T-helper 2 cell treated with Interferon-gamma antibody and Interleukin-4, amounts not matched to agents 5 μg/mL and 100 μg/mL, for 36 hours (primary cell): ENCODE measurements at places on chromosomes 1 and 21.
A peak's percentile ranks its signal among the peaks of the same experiment; 100 is the strongest.

DNA sequence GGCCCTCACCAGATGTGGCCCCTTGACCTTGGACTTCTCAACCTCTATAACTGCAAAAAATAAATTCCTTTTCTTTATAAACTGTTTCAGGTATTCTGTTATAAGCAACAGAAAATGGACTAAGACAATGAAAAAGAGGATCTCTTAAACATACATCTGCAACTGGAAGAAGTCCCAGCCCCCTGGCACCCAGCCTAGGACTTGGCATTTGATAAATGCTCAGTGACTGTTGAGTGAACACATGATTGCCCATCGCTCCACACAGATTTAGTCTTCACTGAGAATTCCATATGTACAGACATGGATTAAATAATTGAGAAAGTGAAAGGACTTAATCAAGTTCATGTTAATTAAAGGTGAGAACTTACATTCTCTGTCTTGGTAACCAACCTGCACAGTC is 344.9 kb upstream of the RUNX1 start:
- no peak for DNase-seq

GRCh38 chr1:102693345-102693744 is 415.0 kb downstream of the COL11A1 start:
- DNase-seq, result no peak

DNA sequence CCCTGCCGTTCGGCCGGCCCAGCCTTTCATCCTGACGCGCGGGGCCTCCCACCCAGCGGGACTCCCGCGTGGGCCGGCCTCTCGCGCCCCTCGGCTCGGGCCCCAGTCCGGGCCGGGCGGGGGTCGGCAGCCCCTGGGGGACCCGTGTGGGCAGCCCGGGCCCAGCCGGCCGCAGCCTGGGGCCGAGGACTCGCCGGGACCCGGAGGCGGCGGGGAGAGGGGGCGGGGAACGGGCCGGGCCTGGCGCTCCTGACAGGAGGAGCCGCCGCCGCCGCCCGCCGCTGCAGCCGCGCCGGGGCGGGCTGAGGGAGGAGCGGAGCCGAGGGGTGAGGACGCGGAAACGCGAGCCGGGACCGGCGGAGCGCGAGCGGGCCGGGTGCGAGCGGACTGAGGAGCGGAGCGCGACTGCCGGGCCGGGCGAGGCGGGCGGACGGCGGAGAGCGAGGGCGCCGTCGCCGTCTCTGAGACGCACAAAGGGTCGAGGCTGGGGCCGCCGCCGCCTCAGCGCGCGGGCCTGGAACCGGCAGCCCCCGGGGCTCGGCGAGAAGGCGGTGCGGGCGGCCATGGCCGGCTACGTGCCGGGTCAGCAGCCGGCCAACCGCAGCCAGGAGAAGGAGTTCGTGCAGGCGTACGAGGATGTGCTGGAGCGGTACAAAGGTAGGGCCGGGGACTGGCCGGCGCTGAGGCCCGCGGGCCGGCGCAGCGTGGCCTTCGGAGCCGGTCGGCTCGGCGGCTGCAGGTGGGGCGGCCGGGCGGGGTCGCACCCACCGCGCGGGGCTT is 79.1 kb downstream of the NDUFS5 start:
- DNase-seq, result peak; percentile 64

GRCh38 chr1:17645068-17645911 is 105.8 kb downstream of the ARHGEF10L start:
- no peak for DNase-seq

- DNase-seq, result no peak
These were observed 128.0 kb downstream of the PRRX1 start for GRCh38 chr1:170791941-170792340.
